NCI-H187 treated with DMSO at 0.1 percent for 48 hours (cell line): ENCODE measurements at places on chromosomes 13 and 19.

DNA sequence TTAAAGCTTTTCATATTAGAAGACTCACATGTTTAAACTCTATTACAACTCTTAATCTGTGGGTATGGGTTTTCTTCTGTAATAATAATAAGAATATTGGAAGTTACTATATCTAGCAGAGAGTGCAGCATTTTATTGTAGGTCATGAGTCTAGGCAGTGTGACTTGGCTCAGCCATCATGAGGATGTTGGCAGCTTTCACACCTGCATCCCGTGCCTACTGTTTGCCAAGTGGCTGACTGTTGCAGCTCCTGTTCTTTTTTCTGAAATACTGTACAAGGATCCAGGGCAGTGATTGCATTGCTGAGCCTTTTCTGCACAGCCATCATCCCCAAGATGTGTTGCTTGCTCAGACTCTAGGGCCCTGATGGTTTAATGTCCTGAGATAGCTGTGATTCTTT, 47.4 kb downstream of the MTUS2 start:
- no peak for DNase-seq

DNA sequence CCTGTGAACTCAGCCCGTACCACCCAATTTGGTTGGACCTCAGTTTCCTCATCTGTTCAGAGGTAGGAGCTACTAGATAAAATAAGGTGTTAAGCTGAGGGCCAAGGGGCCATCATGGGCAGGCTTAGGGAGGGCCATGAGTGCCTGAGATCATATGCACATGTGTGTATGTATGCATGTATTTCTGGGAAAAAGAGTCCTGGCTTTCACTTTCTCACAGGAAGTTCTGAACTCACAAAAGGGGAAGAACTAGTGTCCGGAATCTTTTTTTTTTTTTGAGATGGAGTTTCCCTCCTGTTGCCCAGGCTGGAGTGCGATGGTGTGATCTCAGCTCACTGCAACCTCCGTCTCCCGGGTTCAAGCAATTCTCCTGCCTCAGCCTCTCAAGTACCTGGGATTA, 18.9 kb downstream of the TGFB1 start:
- DNase-seq: no peak

- DNase-seq: no peak
These were observed 820.6 kb downstream of the DIAPH3 start for GRCh38 chr13:59343132-59343531.

DNA sequence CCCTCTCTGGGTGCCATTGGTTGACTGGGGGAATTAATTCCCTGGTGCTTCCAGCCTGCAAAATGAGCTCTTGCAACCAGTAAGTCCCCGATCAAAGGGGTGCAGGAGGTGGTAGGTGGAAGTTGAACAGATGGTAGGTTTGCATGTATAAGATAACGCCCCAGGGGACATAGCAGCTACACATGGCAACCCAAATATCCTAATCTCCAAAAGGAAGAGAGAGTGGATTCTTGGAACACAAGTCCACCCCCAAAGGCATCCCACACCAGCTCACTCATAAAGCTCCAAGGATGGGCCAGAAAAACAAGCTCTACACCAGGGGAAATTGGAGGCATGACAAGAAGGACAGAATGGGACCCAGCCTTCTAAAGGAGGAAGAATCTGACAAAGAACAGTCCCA, 4.8 kb downstream of the CD209 start:
- no peak for DNase-seq

DNA sequence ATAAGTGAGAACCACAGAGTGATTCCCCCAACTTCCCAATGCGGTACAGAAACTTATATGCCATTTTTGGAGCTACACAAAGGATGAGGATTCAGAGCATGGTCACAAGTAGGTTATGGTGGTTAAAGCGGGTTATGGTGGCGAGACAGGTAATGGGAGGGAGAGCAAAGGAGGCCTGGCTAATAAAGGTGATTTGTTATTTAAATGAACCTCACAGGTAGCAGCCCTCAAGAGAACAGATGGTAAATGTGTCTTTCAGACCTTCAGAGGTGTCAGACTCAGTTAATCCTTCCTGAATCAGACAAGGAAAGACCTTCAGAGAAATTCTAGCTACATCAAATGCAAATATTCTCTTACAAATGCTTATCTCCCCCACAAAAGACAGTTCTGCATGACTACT, 1971.4 kb downstream of the OLFM4 start:
- DNase-seq: no peak

DNA sequence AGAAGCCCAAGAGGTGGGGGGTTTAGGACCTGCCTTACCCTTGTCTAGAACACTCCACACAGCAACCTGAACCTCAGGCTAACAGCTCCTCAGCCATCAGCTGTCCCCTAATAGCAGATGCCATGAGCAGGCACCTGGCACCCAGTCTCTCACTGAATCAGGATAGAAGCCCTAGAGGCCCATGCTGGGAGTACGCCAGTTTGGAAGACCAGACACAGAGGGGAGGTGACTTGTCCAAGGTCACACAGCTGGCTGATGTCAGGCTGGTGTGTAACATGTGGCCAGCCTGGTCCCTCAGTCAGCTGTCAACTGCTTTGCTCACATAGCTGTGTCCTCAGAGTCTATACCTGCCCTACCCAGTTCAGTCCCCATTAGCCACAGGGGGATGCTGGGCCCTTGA, 12.8 kb upstream of the SAMD1 start:
- no peak for DNase-seq

GRCh38 chr13:85997587-85997986, 198.4 kb upstream of the SLITRK6 start:
- no peak for DNase-seq

DNA sequence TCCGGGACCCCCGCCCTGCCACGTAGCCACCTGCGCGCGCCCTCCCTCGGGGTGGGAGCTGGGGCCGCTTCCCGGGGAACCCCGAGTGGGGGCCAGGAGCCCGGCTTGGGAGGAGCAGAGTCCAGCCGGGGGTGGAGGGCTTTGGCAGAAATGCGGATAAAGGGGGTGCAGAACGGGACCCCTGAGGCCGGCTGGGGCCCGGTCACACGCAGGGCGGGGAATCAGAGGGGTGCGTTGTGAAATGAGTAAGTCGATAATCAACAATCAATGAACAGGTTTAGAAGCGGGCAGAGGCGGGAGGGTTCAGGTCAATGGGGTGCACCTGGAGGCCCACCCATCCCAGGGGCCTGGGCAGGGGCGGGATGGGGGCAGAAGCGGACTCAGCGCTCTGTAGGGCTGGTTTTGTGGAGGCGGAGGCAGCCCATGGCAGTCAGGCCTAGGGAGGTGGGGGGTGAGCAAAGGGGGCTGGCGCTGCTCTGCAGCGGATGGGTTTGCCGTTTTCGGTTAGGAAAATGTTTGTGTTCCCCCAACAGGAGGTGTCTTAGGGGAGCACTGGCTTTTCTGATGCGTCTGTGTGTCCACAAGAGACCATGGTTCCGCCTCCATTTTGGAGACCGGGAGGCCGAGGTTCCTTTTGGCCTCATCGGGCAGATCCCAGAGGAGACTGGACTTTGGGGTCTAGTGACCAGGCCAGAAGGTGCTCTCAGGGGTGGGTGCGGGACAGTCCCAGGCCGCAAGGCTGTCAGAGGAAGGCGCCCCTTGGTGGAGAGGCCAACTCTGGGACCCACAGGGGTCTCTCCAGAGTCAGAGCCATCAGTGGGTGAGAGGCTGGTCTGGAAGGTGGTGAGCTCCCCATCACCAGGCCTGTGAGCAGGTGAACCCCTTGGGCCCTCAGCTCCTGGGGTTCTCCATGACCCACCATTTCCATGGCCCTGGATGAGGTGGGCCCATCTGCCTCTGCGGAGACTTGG, 683 bp upstream of the DIRAS1 start:
- DNase-seq: no peak

GRCh38 chr19:18477974-18478373, 40.0 kb upstream of the ISYNA1 start:
- DNase-seq: no peak

GRCh38 chr19:58551123-58551497, 3.8 kb downstream of the CHMP2A start:
- DNase-seq: no peak

DNA sequence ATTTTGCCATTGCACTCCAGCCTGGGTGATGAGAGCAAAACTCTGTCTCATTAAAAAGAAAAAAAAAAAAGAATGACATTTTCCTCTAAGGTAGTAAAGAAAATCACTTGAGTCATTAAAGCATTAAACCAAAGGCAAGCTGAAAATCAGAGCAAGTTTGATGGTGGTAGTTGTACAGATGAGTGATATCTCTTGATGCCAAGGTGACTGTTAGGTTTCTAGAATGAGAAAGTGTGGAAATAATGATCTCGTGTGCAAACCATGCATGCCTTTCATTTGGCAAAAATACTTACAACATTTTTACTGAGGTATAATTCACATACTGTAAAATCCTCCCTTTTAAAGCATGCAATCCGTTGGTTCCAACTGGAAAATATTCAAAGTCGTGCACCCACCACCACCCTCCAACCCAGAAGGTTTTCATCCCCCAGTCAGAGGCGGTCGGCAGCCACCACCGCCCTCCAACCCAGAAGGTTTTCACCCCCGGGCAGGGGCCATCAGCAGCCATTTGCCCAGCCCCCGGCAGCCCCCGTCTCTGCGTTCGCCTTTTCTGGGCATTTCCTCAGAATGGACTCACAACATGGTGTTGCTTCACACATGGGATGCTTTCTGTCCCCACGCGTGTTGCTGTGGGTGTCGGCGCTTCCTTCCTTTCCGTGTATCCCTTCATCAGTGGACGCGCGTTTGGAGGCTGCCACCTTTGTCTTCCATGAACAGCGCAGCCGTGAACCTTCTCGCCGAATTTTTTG, 90.2 kb downstream of the ATP11A start:
- DNase-seq: no peak

DNA sequence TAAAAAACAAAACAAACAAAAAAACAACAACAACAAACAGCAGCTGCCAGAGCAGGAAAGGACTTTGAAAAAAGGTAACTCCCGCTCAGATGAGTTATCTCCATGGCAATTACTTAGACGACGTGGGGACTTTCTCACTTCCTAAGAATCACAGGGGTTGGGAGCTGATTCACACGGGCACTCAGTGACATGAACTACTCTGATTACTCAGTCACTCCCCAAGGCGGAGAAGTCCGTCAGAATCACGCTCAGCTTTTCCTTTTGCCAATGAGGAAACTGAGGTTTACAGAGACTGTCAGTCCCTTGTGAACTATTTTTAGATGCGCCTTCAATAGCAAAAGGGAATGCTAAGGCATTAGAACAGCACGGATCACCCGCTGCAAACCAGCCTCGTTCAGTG, 32.3 kb upstream of the MATK start:
- no peak for DNase-seq

DNA sequence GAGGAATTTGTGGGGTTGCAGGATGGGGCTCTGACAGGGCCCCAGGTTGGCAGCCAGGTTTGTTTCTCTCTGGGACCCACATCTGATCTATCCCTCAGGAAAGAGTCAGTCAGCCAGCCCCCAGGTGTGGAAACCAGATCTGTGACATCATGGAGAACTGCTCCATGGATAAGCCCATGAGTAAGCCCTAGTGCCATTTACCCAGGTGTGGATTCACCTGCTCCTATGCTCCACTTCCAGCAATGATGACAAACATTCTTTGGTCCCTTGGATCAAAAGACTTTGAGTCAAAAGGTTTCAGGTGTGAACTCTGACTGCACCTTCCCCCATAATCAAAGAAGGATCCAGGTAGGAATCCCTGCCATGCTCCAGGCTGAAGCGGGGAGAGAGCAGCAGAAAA, 26.9 kb upstream of the IGFL4 start:
- DNase-seq: no peak

GRCh38 chr19:49881186-49881585, 3.7 kb downstream of the TBC1D17 start:
- DNase-seq: no peak

- DNase-seq: no peak
These were observed 12.1 kb downstream of the FZR1 start for GRCh38 chr19:3518255-3518654.

DNA sequence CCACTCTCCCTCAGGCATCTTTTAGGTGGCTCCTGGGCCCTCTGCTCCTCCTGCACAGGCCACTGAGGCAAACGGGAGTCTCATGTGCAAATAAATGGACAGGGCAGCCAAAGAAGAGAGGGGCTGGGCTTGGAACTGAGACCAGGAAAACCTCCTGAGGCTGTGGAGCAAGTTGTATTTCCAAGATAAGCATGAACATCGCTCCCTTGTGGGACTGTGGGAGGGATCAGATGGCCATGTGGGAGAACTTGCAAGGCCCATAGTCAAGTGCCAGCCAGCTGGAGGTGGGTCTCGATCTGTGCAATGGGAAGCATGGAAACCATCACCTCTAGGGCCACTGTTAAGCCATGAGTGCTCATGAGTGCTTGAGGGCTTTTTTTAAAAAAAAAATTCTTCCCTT, 24.9 kb downstream of the MED26 start:
- no peak for DNase-seq

GRCh38 chr13:29508876-29509252, 86.6 kb downstream of the SLC7A1 start:
- DNase-seq: no peak

DNA sequence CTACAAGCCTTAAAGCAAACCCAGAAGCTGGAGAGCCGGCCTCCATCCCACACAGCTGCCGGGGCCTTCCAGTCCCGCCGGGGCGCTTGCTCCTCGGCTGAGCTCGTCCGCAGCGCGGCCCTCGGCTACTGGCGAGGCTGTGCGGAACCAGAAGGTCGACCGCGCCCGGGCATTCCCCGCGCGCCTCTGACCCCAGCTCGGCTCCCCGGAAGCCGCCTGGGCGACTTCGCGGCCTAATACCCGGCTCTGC, 863 bp downstream of the ANKRD10 start:
- no peak for DNase-seq

DNA sequence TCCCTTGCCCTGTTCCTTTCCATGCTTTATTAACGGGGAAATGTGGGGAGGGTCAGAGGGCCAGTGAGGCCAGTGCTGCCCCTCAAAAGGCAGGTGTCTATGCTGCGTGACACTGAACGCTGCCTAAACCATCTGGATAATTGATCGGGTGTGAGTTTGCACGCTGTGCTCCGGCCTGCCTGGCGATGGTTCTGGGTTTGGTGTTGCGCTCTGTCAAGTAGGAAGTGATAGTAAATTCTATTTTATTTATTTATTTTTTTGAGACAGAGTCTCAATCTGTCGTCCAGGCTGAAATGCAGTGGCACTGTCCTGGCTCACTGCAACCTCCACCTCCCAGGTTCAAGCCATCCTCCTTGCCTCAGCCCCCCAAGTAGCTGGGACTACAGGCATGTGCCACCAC, 86.5 kb downstream of the ATP11A start:
- no peak for DNase-seq

DNA sequence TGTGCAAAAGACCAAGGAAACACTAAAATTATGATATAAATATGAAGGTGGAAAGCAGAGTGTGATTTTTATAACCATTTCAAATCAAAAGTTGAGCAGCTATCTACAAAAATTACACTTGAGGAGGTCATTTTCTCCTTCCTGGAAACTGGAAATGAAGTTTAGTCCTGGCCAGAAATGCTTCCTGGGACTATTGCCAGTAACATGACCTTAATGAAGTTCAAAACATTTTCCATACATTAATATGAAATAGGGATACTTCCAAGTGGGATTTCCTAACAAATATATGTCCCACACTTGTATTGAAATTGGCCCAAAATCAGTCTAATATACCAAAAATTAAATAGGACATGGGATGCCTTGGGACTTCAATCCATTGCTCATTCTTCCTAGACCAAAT, 1556.8 kb upstream of the MIR17HG start:
- no peak for DNase-seq
